ENCODE measurements at places on chromosomes 3 and 15.

DNA sequence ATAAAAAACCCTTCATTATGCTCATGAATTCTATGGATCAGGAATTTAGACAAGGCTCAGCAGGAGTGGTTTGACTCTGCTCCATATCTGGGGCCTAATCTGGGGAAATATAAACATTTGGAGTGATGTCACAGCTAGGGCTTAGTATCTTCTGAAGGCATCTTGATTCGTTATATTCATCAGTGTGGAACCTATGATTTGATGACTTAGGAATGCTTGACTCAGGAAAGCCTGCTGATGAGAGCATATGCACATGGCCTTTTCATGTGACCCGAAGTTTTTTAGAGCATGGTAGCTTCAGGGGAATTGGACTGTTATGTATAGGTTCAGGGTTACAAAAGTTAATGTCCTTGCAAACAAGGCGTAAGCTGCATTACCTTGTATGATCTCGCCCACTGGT, 184.9 kb upstream of the LRRC3B start:
- no peak for DNase-seq

GRCh38 chr15:77009646-77010311, 14.9 kb downstream of the PSTPIP1 start:
- DNase-seq = no peak

DNA sequence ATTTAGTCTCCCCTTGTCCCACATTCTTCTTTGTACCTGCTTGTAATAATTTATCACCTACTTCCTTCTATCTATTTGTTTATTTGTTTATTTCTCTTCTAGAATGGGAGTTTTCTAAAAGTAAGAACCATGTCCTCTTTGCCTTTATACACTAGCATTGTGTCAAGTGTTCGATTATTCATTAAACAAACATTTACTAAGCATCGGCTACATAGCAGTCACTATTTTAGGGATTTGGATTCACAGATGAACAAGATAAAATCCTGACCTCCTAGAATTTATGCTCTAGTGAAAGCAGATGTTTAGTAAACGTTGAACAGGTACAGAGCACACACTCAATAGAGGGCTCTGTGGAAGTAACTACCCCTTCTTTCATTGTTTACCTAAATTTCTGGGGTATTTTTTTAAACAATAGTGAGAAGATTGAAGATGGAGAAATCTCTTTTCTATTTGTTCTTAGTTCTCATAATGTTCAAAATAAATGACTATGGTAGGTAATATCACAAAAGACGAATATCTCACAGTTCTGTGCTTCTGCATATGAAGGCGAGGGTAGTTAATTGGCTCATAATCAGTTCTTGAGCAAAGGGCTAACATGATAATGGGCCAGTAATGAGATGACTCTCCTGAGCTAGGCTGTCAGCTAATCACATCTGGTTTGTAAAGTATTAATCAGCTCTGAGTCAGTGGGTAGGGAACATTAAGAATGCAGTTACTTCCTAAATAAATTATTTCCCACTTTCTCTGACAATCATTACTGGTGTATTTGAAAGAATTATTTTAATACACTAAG, 111.9 kb downstream of the SLC9A9 start:
- DNase-seq = no peak

- DNase-seq = peak; percentile 3
Observed at GRCh38 chr15:74723754-74724334, 1.5 kb downstream of the CYP1A1 start.

DNA sequence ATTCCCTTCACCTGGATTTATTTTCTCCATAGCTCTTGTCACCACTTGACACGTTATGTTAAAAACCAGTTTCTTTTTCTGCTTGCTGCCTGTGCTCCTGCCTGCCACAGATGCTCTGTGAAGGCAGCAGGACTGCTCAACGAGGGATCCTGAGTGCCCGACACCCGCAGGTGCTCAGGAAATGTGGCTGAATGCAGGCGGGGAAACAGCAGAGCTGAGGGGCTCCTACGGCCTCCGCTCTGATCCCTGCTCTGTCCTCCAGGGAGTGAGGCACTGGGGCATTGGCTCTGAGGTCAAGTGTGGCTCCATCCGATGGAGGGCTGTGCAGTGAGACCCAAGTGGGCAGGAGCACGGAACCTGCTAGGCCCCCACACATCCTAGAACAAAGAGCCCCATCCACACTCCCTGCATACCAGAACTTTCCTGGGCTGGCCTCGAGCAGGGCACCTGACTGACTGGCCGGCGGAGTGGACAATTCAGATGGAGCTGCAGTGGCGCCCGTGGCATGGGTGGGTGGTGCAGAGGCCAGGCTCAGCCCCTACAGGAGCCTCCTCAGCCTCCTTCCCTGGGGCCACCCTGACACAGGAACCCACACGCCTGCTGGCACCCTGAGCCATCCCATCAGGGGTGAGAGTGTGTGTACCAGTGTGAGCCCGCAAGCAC, 27.9 kb downstream of the IQSEC1 start:
- DNase-seq = no peak

DNA sequence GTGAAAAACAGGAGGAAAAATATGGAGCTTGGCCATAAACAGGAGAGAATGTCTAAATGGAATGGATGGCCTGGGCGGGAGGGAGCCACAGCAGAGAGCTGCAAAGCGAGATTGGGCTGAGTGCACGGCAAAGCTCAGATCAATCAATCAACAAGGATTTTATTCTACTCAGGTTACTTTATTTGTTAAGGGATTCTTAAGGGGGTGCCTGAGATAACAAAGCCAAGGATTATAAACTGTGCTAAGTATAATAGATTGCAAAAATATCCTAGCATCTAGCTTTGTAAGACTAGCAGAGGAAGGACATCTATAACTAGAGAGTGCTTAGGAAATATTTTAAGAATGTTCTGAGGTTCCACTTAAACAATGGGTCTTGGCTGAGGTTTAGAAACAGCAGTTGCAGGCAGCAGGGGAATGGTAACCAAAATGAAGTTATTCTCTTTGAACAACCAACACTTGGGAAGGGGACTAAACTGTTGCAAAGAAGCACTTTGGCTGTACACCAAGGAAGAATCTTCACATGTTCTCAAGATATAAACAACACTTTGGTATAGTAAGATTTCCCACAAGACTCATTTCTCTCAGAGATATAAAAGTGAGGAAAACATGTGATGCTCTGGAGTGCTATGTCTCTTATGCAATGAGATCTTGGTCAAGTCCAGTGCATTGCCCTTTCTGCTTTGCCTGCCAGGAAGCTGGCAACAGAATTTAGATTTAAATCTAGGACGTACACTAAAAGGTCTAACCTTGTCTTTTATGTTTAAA, 35.5 kb downstream of the TMEM212 start:
- DNase-seq = no peak

GRCh38 chr3:55691141-55691540, 204.0 kb upstream of the WNT5A start:
- no peak for DNase-seq

DNA sequence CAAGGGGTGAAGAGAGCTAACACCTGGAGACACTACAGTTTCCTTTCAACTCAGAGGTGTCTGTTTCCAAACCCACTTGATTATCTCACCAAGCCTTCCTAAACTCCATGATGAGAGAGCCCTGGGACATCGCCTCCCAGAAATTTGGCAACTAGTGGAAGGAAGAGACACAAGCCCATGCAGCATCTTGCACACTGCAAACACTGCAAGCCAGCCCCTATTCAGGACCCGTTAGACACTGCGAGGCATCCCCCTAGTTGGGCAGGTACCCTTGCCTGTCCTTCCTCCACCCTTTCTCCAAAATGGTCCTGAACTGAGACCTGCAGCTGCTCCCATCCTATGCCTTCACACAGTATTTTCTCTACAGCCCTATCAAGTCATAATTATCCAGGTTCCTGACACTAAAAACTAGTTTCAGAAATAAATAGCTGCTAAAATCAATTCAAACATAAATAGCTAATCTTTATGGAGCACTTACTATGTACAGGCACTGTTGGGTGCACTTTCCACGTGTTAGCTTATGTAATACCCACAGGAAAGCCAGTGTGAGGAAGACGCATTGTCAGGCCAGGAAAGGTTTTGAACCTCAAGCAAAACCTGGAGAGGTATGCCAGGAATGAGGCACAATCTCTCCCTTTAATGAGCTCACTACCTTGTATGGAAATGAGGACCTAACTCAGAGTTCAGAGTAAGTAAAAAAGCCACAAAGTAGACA, 2.8 kb downstream of the MAGI1 start:
- no peak for DNase-seq

DNA sequence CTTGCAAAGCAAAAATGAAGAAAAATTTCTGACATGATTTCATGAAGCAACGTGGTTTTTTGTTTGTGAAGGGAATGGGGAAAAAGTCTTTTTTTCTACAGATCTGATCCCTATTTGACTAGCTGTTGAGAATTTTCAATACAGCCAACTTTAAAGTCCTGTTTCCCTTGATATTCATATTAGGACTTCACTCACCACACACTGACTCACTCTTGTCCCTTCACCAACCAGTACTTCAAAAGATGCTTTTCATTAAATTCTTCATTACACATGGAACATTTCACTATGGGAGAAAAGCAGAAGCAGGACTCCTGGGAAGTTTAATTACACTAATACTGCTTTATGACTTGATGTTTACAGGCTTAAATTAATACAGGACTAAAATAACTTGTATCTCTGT, 16.6 kb downstream of the TRANK1 start:
- DNase-seq = no peak

- no peak for DNase-seq
Observed at GRCh38 chr3:48356419-48356818, 15.6 kb upstream of the FBXW12 start.

DNA sequence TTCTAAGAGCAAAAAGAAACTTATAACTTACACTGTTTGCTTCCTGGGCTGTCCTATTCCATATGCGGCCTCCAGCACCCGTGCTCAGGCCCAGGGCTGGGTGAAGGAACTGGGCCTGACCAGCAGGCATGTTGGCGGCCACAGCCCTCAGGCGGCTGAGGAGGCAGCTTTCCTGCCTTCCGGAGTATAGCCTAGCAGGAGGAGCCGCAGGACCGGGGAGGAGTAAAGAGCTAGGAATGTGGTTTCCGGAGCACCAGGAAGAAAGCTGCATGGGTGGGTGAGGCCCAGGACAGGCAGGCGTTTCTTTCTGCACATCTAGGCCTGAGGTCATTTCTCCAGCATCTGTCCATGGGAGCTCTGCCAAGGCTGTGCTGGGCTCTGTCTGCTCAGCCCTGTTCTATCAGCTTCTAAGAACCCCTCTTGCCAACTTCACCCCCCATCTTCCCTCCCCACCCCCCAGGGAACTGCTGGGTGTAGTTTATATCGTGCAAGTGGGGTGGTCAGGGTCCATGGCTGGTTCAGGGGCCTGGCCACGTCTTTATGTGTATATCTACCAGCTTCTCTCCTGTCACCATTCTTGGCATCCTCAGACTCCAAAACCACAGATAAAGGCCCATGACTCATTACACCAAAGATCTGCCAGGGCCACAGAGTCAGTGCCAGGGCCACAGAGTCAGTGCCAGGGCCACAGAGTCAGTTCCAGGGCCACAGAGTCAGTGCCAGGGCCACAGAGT, 7.8 kb upstream of the KIF7 start:
- peak; percentile 55 for DNase-seq

GRCh38 chr3:133274477-133274876, 125.4 kb upstream of the BFSP2 start:
- no peak for DNase-seq

- DNase-seq = peak; percentile 13
Observed at GRCh38 chr3:94234177-94234788, 171.4 kb downstream of the NSUN3 start.

DNA sequence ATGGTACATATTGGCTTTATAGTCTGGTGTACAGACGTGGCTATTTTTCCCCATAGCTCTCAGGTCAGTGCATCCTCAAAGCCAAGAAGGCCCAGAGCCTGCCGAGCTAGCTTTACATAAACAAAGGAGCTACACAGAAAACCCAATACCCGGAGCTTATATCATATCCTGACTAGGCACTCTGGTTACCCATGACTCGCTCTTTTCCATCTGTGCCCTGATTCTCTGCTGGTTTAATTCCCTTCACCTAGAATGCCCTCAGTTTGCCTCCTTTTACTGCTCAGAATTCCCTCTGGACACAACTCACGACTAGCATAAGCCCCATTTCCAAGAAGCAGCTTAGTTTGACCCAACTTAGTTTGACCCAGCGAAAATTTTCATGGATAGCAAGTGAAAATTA, 110.8 kb downstream of the TIGIT start:
- DNase-seq = peak; percentile 69

DNA sequence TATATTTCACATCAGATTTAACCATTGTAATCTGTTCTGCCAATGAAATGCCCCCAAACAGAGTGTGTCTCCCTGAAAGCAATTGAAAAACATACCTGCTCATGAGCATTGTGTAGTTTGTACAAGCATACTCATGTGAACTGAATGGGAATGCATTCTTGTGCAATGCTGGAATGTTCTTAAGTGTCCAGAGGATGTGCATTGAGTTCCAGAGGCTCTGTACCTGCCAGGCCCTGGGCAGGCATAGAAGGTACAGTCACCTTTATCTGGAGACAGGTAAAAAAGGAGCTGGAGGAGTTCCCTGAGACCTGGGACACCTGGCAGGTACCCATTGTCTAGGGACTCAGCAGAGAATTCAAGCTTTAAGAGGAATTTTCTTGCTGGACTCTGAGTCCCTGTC, 2.8 kb downstream of the MRAS start:
- DNase-seq = no peak

DNA sequence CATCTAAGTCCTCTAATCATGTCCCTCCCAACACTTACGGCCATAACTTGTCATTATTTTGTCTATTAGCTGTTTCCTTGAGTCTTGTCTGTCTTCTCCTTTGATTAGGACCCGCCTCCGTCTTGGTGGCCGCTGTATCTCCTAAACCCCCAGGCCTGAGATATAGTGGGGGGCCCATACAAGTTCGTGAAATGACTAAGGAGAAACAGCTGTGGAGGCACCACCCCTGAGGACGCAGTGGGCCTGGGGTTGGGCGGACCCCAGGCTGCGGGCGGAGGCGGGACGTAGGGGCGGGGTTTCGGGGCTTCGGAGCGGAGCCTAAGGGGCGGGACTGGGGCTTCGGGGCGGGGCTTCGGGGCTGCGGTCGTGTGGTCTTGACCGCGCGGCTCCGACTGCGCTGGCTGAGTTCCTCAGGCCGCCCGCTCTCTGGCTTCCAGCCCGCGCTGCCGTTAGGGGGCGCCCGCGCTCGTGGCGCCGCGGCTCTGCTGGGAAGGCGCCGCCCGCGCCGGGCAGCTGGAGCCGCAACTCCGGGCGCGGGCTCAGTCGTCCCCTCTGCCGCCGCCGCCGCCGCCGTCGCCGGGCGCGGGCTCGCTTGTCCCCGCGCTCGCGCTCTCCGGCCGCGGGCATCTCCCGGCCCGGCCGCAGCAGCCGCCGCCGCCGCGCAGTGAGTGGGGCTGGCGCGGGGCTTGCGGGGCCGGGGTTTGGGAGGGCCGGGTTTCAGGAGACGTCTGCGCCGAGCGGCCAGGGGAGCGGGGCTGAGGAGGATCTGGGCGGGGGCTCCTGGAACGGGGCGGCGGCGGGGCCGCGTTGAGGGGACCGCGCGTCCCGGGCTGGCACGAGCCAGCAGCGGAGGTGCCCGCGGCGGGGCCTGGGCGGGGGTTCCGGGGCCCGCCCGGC, at the start of gene KCTD6:
Gene KCTD6, plus strand, starts transcription at position 591 of the 897 bp plus-strand sequence. CDS start 6,660 bp downstream, outside the sequence.
- peak; percentile 57 for DNase-seq

DNA sequence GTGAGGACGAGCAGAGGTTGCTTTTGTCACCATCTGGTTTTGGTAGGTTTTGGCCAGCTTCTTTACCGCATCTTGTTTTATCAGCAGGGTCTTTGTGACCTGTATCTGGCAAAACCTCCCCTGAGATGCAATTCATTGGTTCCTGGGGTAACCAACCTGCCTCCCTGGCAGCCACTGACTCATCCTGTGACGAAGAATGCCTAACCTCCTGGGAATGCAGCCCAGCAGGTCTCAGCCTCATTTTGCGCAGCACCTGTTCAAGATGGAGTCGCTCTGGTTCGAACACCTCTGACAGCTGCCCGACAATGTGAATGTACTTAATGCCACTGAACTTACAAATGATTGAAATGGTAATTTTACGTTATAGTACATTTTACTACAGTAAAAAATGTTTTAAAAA, 6.8 kb upstream of the ADAMTS17 start:
- no peak for DNase-seq

Measured in DMS 273 treated with DMSO at 0.1 percent for 48 hours (cell line).